Transverse colon (tissue), 4 donors: ENCODE measurements at places on chromosomes 3 and 15.

GRCh38 chr15:67521783-67522568 lies 1.0 kb downstream of the C15orf61 start:
- DNase-seq: no peak

DNA sequence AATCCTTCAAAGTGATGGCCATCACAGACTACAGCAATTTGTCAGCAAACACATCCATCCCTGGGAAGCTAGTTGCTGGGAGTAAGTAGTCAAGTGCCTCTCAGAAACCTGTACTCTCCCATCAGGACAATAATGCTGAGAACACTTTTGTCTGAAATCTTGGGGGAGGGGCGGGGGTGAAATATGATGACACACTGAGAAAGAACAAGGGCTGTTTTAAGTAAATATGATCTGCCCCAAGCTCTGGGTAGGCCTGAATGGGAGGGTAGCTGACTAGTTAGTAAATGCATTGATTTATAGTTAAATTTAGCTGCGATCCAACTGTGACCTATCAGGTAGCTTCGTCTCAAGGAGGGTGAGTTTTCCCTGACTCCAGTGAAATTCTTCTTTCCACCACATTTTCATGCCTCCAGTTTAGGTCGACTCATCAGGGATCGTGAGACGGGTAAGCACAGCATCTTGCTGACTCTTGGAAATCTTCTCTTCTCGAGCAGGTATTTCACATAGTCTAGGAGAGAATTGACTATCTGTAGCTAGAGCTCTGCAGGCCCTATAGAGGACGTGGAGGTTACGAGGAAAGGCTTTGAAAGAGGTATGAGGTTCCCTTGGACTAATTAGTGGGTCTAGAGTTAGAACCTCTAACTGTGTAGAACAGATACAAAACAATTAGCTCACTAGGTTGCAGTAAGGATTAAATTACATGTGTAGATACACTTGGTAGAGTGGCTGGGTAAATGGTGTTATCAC lies 213.4 kb upstream of the SLC2A2 start:
- DNase-seq: no peak

GRCh38 chr3:70273492-70273891 lies 38.9 kb downstream of the MDFIC2 start:
- DNase-seq: no peak

- no peak for DNase-seq
Observed at GRCh38 chr3:145333931-145334330, 827.1 kb downstream of the PLOD2 start.

DNA sequence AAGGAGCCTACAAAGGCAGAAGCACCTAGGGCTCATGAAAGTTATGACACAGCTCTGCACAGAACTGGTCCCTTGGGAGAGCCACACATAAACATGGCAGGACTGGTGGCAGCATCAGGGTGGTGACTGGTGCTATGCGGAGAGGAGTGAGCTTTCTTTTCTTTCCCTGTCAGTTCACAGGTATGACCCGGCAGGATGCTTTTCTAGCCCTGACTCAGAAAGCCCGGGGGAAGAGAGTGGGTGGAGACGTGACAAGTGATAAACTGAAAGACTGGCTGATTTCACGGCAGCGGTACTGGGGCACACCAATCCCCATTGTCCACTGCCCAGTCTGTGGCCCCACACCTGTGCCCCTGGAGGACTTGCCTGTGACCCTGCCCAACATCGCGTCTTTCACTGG lies 103.0 kb downstream of the LARS2 start:
- DNase-seq: no peak

- no peak for DNase-seq
Observed at GRCh38 chr3:139427283-139428060, 38.0 kb upstream of the COPB2 start.

DNA sequence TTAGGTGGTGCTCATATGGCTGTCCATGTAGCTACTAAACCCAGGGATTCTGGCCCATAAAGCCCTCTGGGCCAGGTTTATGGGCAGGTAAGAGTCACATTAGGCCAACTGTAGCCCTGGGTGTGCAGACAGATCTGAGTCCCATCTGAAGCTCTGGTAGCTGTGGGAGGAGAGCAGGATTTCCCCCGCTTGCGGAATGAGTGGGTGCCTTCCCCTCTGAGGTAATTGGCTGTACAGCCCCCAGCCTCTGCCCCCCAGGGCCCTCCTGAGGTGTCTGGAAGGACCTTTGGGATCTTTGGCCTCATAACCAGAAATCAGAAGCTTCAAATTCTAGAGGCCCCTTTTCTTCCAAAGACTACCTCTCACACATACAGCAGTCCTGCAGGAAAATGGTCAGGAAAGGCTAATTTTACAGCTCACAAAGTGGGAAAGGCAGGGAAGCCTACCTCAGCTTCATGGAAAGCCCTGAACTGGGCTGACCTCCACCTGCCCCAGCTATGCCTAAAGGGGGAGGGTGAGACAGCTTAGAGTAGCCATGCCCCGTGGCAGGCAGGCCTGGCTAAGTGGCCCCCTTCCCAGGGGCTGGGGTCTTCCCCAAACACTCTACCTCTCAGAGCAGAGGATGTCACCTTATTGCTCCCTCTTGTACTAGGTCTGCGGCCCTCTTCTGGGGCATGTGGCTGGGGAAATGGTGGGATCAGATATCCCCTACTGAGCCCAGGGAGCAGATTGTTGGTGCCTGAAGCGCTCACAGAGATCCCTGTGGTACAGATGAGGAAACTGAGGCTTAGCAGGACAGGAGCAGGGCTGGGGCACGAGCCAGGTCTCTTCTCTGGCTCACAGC lies 16.8 kb downstream of the HEMK1 start:
- DNase-seq: no peak

DNA sequence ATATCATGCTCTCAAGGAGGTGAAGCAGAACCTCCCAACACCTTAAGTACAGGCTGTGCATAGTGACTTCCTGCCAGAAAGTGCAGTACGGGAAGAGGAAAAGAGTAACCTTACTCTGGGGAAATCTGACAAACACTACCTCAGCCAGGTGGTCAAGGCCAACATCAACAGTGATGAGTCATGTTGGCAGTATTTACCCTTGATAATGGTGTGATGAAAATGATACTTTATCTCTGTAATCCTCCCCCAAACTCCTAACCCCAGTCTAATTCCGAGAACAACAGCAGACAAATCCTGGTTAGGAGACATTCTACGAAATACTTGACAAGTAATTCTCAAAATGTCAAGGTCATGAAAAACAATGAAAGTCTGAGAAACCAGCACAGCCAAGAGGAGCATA lies 26.5 kb downstream of the ANKDD1A start:
- no peak for DNase-seq

GRCh38 chr3:167723872-167724271 lies 10.8 kb downstream of the PDCD10 start:
- no peak for DNase-seq

GRCh38 chr3:127821394-127821793 lies 921 bp downstream of the MGLL start:
- peak; percentile 80 for DNase-seq

DNA sequence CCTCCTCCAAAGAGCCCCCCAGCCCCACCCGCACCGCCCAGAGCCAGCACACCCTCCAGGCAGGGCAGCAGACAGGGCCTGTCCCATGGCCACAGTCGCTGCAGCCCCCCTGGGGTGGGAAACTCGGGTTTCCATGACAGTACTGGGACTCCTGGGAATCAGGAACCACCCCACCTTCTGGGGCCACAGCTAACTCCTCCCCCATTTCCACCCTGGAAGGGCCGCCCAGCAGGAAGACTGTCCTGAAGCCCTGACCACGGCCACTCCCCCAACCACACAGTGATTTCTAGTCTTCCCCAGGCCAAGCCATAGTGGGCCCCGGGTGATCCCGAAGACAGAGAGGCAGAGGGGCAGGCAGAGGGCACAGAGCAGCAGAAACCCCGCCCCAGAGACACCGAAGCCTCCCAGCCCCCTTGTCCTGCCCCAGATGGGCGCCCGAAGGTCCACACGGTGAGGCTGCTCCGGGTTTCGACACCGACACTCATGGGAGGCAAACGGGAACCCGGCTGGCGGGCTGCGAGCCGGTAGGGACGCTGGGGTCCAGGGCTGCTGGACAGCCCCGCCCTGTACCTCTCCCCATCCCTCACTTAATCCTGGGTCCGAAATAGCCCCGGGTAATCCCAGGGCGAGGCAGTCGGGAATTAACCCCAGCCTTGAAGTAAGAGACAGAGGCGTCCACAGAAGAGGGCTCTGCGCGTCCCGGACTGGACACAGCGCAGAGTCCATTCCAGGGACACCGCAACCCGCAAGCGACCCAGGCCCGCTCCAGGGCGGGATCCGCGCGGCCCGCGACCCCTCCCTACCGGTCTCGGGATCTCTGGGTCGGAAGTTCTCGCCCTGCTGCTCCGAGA lies 138.4 kb downstream of the NUP210 start:
- DNase-seq: peak; percentile 20

GRCh38 chr3:146250449-146251382 lies at the start of gene PLSCR4:
Gene PLSCR4 (minus strand): TSS chr3:146251105. CDS start chr3:146222071, 29,034 bp downstream.
- DNase-seq: peak; percentile 82

DNA sequence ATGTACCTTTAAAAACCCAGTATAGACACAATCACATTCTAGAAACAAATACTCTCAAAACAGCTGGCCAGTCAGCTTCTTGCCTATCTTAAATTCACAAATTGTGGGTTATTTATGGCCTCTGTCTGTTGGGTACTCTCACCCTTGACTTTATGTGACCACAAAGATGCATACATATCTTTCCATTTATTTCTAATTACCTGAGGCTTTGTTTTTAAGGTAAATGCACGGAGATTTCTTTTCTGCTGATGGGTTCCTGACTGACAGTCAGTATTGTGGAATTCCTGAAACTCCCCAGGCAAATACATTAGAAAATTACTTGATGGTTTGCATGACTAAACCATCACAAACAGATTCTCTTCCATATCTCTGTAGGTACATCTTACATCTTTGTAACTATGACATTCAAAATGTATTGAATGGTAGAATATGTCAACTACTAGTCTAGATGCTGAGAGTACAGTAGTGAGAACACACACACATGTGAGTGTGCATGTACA lies 107.7 kb downstream of the EDEM1 start:
- no peak for DNase-seq

- DNase-seq: no peak
Observed at GRCh38 chr15:56734013-56734635, 815 bp upstream of the ZNF280D start.

DNA sequence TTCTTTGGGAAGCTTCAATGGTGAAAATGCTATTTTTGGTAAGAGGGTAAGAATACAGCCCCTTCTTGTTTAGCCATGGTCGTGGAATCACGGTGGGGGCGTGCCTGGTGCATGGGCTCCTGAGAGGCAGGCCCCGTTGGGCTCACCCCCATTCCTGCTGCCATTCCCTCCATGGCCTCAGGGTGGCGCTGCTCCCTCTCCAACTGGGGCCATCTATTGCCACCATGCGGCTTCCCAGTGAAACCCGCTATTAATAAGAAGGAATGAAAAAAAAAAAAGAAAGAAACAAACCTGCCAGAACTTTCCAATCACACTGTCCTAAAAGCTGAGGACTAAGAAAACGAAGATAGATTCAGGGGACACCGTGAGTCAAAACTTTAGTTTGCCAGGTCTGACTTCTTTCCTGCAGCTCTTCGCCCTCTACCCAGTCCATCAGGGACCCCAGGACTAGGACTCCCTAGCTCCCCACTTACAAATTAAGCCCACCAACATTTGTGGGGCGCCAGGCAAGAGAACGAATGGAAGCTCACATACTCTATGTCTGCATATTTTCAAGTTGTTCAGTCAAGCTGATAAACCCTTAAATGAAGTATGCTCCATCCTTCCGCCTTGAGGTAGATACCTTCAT lies 30.6 kb upstream of the ABHD2 start:
- DNase-seq: peak; percentile 86

DNA sequence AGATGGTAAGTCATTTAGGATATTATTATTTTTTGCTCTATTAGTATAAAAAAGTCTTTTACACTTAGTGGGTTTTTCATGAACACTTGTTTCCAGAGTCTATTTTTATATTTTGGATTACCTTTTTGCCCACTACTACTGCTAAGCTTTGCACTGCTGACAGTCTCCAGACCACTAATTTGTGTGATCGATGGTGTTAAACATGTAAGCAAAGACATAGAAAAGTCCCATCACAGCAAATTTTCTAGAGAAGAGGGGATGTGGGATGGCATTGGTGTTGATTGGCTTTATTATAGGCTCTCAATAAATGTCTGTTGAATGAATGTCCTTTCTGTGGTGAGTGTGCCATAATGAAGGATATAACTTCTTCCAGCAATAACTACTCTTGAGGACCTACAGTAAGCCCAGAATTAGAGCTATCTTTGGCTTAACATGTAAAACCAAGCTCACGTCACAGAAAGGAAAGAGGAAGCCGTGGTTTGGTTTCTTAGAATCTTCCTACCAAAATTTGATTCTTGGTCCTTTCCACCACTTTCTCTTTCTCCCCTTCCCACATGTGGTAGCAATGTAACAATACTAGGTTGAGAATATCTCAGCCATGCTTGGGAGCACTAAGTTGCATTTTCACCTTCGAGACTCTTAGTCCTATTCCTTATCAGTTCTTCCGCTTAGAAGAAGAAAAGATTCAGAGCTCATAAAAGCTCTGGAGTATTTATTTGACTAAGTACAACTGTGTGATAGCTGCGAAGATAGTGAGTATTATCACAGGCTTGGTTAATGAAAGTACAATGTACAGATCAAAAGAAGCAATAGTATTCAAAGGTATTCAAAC lies 90.6 kb upstream of the UMPS start:
- DNase-seq: no peak

- no peak for DNase-seq
Observed at GRCh38 chr3:99211309-99211708, 309.8 kb upstream of the DCBLD2 start.

DNA sequence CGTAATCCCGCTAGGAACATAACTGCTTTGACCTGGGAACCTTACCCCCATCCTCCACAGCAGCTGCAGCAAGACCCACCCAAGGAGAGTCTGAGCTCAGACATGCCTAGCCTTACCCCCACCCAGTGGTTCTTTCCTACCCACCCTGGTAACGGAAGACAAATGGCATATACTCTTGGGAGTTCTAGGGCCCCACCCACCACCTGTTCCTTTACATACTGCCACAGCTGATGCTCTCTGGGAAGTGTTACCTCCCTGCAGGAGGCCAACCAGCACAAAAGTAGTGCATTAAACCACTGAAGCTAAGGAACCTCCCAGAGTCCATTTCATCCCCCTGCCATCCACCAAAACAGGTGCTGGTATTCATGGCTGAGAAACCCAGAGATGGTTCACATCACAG lies 50.6 kb upstream of the AZI2 start:
- DNase-seq: no peak
